A172 (cell line): ENCODE measurements at places on chromosomes 12 and 14. TPM values are rescaled to one million over a fixed set of nuclear protein-coding genes. Genes with fewer than 3 reads are reported as not detected.

The LRP10 gene
- 28.7 and 38.7 TPM in 2 replicates for total RNA-seq

The RBMS2 gene
- 7.4 and 11.1 TPM in 2 replicates for total RNA-seq

DNA sequence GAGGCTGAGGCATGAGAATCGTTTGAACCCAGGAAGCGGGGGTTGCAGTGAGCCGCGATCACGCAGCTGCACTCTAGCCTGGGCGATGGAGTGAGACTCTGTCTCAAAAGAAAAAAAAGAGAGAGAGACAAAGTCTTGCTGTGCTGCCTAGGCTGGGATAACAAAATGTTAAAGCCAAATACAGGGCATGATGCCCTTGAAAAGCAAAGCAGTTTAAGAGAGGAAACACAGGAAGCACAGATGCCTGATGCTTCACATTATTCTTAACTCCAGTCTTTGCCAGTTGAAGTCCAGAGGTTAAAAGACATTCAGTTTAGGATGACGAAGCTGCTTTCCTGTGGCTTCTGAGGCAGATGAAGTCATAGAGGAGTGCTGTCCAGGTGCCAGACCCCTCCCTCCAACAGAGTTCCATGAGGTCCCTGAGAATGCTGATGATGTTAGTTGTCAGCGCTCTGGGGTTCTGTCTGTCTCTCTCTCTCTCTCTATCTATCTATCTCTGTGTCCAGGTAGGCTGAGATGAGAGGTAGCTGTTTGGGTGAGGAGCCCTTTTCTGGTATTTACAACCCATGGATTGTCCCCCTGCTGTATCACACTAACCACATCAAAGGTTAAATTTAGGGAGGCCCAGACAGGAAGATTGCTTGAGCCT, 4.9 kb upstream of the MRPL52 start:
- peak; percentile 91 for DNase-seq

DNA sequence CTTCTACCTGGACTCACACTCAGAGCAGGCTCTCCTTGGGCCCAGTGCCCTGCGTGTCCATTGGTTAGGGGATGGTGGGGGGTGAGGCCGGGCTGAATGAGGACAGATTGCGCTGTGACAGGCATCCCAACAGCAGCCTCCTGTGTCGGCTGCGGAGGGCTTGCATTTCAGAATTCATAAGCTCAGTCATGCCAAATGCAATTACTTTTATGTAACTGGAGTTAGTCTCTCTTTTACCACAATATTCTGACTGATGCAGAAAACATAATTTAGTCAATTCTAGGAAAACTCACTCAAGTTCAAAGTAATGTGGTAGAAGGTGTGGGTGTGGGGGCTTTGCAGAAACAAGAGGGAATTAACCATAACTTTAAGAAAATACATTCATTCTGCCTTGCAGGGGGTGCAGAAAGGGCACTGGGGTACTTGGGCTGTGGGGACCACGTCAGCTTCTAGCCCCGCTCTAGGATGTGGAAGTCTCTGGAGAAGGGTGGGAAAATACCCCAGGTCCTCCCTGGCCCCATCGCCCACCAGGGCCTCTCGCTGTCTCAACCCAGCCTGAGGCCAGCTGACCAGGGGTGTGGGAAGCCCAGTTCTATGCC, 257.7 kb downstream of the ADGRD1 start:
- no peak for DNase-seq

The RNASE3 gene
- total RNA-seq: not detected in 2 replicates

DNA sequence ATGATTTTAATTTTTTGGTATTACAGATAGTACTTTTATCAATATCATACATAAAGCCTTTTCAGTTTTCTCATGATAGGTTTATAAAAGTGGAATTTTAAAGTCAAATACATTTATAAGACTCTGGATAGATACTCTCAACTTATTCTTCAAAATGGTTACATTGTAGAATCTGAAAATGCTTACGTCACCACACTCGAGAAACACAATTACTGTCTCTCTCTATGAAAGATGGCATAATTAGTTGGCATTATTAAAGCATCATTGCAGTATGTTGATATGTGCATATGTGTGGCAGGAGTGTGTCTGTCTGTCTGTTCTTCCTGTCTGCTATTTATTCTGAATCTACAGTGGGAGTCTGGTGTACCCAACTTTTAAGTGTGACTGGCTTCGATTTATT, 397.1 kb downstream of the SNAPC1 start:
- DNase-seq: no peak

GRCh38 chr12:110223777-110224378, 57.2 kb upstream of the ATP2A2 start:
- DNase-seq: peak; percentile 52

GRCh38 chr14:67623114-67623513, 3.4 kb downstream of the ARG2 start:
- DNase-seq: peak; percentile 8

DNA sequence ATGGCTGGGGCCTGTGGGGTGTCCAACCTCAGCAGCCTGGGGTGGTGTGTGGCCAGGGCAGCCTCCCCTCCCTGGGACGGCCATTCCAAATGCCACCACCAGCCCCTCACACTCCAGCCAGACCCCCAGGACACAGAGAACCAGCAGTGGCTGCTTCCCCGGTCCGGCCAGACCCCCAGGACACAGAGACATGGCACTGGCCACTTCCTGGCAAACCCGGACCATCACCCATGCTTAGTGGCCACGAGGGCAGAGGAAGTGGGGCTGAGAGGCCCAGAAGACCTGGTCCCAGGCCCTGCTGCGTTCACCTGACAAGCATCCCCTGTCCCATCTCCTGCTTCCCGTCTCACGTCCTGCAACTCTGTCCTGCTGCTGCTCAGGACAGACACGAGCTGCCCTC, 26.7 kb downstream of the BEGAIN start:
- no peak for DNase-seq

- DNase-seq: peak; percentile 31
Measured at GRCh38 chr12:118189741-118190191, 53.8 kb downstream of the PEBP1 start.
